ENCODE measurements at places on chromosomes 4 and X.

- H3K4me3 ChIP-seq = no peak overlapping the region
- H3K27ac ChIP-seq = no peak overlapping the region
- no peaks in the 10 kb centered on the region for H3K36me3 ChIP-seq
- H3K27me3 ChIP-seq = no peaks in the 10 kb centered on the region
- no peak for DNase-seq
Observed at GRCh38 chr4:137626942-137627738, 94.8 kb upstream of the PCDH18 start.

DNA sequence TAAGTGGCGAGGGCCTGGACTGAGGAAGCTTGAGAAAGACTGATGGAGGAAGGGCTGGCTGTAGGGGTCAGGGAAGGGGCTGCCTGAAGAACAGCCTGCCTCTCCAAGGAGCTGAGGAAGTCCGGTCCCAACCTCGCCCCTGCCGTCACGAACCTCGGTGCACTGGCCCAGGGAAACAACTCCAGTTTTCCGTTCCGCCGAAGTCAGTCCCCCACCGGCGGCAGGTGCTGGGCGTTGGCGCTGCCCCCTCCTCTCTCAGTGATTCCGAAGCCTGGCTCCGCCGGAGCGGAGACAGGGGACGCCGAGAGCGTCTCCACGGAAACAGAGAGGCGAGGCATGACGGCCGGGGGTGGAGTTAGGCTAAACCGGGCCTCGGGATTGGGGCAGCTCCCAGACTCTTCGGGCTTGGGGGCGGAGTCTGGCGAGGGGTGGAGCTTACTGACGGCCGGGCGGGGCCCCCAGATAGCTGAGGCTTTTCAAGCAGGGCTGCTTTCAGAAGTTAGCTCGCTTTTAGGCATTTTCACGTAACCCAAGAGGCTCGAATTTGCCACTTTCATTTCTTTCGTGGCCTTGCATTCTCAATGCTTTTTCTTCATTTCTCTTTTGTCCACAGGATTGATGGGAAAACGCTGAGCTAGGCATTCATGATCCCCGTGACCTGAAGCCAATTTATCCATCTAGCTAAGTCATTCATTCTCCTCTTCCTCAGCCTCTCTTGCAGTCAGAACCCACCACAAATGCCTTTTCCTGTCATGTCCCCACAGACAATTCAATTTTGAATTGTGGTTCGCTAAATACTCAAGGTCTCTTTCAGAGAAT is at the start of gene TTC29:
Gene TTC29, minus strand, starts transcription at position 309 of the 819 bp plus-strand sequence. CDS start 5,969 bp downstream, outside the sequence.
- no peaks in the 10 kb centered on the region for H3K36me3 ChIP-seq
- H3K4me3 ChIP-seq = peak within 1 kb of the TSS; percentile 55
- H3K4me1 ChIP-seq = peaks cover 22% of the 10 kb centered on the region
- no peak within 1 kb of the TSS for H3K27ac ChIP-seq

GRCh38 chr4:93646233-93646930 is 182.2 kb upstream of the ATOH1 start:
- no peak overlapping the region for H3K4me3 ChIP-seq
- no peaks in the 10 kb centered on the region for H3K36me3 ChIP-seq
- no peak overlapping the region for H3K27ac ChIP-seq
- DNase-seq = no peak
- H3K4me1 ChIP-seq = no peaks in the 10 kb centered on the region
- no peaks in the 10 kb centered on the region for H3K27me3 ChIP-seq

- H3K4me1 ChIP-seq = no peaks in the 10 kb centered on the region
- no peak overlapping the region for H3K4me3 ChIP-seq
- no peak for DNase-seq
- peaks cover 2% of the 10 kb centered on the region for H3K27me3 ChIP-seq
- H3K27ac ChIP-seq = no peak overlapping the region
- no peaks in the 10 kb centered on the region for H3K36me3 ChIP-seq
Observed at GRCh38 chr4:120225527-120225926, 158.9 kb upstream of the MAD2L1 start.

DNA sequence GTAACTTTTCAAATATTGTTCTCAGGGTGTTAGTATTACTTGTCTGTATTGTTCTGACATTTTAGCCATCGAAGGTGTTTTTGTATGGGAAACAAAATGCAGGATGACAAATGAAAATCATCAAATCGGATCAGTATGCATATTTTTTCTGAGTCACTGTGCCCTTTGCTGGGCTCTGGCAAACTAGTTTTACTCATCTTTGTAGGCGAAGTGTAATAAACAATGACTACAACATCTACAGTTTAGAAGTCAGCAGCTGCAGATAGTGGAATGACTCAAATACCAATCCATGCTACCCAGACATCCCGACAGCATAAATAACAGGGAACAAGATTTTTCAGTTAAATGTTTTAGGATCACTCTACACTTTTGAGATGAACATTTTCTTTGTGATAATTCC is 557.3 kb upstream of the TENM3 start:
- H3K27me3 ChIP-seq = no peaks in the 10 kb centered on the region
- no peak overlapping the region for H3K27ac ChIP-seq
- no peak for DNase-seq
- no peaks in the 10 kb centered on the region for H3K4me1 ChIP-seq

- DNase-seq = no peak
- H3K27ac ChIP-seq = no peak overlapping the region
- peaks cover 57% of the 10 kb centered on the region for H3K27me3 ChIP-seq
Observed at GRCh38 chr4:42398171-42398870, 1.0 kb downstream of the SHISA3 start.

GRCh38 chr4:86129546-86129945 is 230.3 kb downstream of the MAPK10 start:
- no peaks in the 10 kb centered on the region for H3K27me3 ChIP-seq
- H3K27ac ChIP-seq = no peak overlapping the region
- no peaks in the 10 kb centered on the region for H3K36me3 ChIP-seq
- no peak overlapping the region for H3K4me3 ChIP-seq
- H3K4me1 ChIP-seq = no peaks in the 10 kb centered on the region
- DNase-seq = no peak

DNA sequence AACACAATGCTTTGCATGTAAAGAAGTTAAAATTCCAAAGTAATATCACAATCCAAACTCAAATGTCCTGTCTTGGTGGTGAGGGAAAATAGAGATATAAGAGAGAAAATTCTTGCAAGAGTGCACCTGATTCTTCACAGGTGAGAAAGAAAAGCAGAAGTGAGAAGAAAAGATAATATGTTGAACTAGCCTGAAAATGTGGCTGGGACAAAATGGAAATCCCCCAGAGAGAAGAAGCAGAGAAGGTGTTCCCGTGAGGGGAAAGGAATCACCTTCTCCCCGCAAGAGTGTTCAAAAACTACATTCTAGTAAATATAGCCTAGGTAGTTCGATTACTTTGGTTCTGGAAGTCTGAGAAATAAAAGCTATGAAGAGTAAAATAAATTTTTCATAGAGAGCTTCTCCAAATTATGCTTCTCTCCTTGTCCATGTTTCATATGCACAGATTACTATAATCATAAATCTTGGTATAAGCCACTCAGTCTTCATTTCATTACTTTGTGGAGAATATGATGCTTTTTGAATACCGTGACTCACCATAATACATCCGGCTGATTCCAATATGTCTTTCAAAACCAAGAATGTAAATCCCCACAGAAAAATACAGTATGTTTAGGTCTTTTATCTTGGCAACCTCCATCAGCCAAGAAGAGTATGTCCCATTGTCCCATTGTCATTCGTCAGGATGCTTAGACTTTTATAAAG is 63.1 kb downstream of the COX18 start:
- no peak for DNase-seq
- H3K4me3 ChIP-seq = no peak overlapping the region
- H3K4me1 ChIP-seq = no peaks in the 10 kb centered on the region
- no peaks in the 10 kb centered on the region for H3K36me3 ChIP-seq
- peaks cover 12% of the 10 kb centered on the region for H3K27me3 ChIP-seq

DNA sequence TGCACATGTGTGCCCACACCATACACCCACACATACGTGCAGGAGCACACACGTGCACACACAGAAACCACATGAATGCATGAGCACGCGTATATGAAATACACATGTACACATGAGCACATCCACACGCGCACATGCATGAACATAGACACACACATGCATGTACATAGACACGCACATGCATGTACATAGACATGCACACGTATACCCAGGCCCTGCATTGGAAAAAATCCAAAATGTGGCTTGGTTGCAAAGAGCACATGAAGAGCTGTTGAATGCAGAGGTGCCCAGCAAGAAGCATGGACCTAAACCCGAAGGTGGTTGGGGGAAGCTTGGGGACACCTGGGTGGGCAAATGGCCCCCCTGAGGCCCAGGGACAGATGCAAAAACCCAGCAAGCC is 18.5 kb downstream of the CD99 start:
- DNase-seq = no peak
- H3K27ac ChIP-seq = peak overlapping the region; percentile 88
- peaks cover 52% of the 10 kb centered on the region for H3K4me1 ChIP-seq
- peaks cover 41% of the 10 kb centered on the region for H3K36me3 ChIP-seq
- no peaks in the 10 kb centered on the region for H3K27me3 ChIP-seq
- H3K4me3 ChIP-seq = peak overlapping the region; percentile 56

- no peaks in the 10 kb centered on the region for H3K4me1 ChIP-seq
- no peak overlapping the region for H3K27ac ChIP-seq
- no peaks in the 10 kb centered on the region for H3K36me3 ChIP-seq
- no peak overlapping the region for H3K4me3 ChIP-seq
Observed at GRCh38 chr4:114180481-114180880, 201.0 kb upstream of the ARSJ start.

DNA sequence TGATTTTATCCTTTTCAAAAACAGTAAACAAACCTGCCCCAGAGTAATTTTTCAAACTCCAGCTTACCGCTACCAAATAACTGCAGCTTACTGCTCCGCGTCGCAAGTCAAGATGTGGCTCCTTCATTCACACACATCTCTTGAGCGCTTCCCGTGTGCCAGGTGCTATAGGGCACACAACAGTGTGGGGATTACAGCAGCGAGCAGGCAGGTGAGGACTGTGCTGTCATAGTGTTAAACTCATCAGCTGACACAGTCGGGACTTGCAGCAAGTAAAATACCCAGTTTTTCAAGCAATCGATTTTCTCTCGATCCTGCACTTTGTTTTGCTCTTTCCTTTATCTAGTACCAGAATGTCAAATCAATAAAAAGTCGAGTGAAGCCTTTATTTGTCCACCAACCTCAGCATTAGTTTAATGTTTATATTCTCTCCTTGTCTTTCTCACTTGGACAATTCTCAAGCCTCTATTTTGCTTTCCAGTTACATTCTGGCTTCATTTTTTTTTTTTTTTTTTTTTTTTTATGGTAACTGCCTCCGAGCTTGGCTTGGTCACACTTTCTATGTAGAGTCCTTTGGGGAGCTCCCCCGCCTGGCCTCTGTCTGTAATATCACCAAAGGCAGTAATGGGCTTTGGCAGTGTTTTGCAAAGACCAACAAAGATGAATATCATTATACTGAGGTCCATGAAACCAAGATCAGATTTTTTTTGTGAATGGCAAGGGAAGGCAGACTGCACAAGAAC is 8.3 kb upstream of the ASB5 start:
- no peak overlapping the region for H3K27ac ChIP-seq
- no peaks in the 10 kb centered on the region for H3K36me3 ChIP-seq
- no peak overlapping the region for H3K4me3 ChIP-seq
- peaks cover 7% of the 10 kb centered on the region for H3K27me3 ChIP-seq

- peaks cover 5% of the 10 kb centered on the region for H3K4me1 ChIP-seq
- H3K4me3 ChIP-seq = no peak overlapping the region
- H3K36me3 ChIP-seq = no peaks in the 10 kb centered on the region
- H3K27me3 ChIP-seq = no peaks in the 10 kb centered on the region
Observed at GRCh38 chrX:64198036-64198435, 7.5 kb downstream of the AMER1 start.

DNA sequence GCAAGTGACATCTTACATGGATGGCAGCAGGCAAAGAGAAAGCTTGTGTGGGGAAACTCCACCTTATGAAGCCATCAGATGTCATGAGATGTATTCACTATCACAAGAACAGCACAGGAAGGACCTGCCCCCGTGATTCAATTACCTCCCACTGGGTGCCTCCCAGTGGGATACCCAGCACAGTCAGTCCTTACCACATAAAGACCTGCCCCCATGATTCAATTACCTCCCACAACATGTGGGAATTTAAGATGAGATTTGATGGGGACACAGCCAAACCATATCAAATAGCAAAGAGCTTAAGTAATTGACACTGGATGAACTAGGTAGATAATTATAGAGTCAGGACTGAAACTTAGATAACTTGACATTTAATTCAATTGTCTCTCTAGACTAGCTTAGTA is 85.6 kb downstream of the SLIT2 start:
- no peak for DNase-seq
- H3K27me3 ChIP-seq = no peaks in the 10 kb centered on the region

DNA sequence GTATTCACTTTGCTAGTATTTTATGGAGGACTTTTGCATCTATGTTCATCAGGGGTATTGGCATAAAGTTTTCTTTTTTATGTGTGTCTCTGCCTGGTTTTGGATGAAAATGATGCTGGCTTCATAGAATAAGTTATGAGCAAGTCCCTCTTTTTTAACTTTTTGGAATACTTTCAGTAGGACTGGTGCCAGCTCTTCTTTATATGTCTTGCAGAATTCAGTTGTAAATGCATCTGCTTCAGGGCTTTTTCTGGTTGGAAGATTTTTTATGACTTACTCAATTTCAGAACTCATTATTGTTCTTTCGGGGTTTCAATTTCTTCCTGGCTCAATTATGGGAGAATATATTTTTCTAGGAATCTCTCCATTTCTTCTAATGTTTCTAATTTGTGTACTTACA is 9.1 kb upstream of the CSN2 start:
- no peaks in the 10 kb centered on the region for H3K4me1 ChIP-seq
- no peak for DNase-seq
- no peaks in the 10 kb centered on the region for H3K36me3 ChIP-seq

DNA sequence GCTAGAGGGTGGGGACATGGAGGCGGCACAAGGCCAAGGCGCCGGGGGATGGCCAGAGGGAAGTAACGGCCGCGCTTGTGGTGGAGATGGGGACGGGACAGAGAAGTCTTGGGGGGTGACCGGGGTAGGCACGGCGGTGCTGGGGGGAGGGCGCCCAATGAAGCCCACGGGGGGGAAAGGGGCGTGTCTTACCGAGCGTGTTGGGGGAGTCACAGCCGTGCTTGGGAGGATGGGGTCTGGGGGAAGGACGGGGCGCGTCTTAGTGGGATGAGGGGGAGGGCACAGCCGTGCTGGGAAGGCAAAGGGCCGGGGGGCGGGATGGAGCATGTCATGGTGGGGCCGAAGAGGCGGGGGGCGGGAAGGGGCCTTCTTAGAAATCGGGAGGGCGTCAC is 952 bp downstream of the ARSD start:
- H3K27ac ChIP-seq = no peak overlapping the region
- DNase-seq = no peak
- H3K4me1 ChIP-seq = peaks cover 5% of the 10 kb centered on the region
- no peaks in the 10 kb centered on the region for H3K36me3 ChIP-seq
- no peaks in the 10 kb centered on the region for H3K27me3 ChIP-seq

Data from activated T-helper 1 cell treated with anti-CD3 and anti-CD28 coated beads, Interleukin-12 subunit alpha, Interleukin-12 subunit beta, Interleukin-2, Interleukin-4 antibody, amounts not matched to agents 30 ng/mL and 10 ng/mL and 1 ng/mL, durations not matched to agents 14 hours and 24 hours and 36 hours (primary cell).